ENCODE measurements at places on chromosomes 4 and X.
A peak's percentile ranks its signal among the peaks of the same experiment; 100 is the strongest.

- no peak overlapping the region for H3K27ac ChIP-seq
- H3K36me3 ChIP-seq, result no peaks in the 10 kb centered on the region
- H3K4me1 ChIP-seq, result no peaks in the 10 kb centered on the region
- no peak for DNase-seq
- H3K4me3 ChIP-seq, result no peak overlapping the region
These were observed 6.5 kb downstream of the ZNF185 start for GRCh38 chrX:152904151-152905080.

- H3K4me3 ChIP-seq, result no peak overlapping the region
- no peak overlapping the region for H3K27ac ChIP-seq
- no peaks in the 10 kb centered on the region for H3K4me1 ChIP-seq
- no peak for DNase-seq
- H3K36me3 ChIP-seq, result no peaks in the 10 kb centered on the region
- H3K27me3 ChIP-seq, result no peaks in the 10 kb centered on the region
These were observed 68.7 kb downstream of the PAK3 start for GRCh38 chrX:111164728-111165127.

- peak overlapping the region; percentile 44 for H3K27ac ChIP-seq
- no peaks in the 10 kb centered on the region for H3K36me3 ChIP-seq
- no peaks in the 10 kb centered on the region for H3K27me3 ChIP-seq
- no peaks in the 10 kb centered on the region for H3K4me1 ChIP-seq
These were observed 745 bp downstream of the TRIM2 start for GRCh38 chr4:153204728-153205648.

DNA sequence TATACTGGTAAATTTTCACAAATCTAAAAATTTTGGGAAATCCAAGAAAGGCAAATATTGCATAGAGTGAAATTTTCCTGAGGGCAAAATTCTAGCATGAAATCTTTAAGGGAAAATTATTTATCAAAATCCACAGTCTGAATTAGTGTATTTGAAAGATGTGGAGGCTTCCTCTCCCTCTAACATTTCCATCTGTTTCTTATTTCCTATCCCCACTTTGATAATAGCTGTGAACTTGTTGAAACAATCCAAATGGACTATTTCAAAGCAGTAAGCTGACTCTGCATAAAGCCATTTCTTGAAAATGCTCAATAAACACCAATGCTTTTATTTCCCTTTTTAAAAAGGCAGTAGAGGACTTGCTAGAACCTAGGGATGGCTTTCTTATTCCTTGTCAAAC, 107.3 kb upstream of the PABPC4L start:
- DNase-seq, result no peak
- H3K4me1 ChIP-seq, result no peaks in the 10 kb centered on the region
- H3K27me3 ChIP-seq, result no peaks in the 10 kb centered on the region
- no peak overlapping the region for H3K4me3 ChIP-seq
- H3K36me3 ChIP-seq, result no peaks in the 10 kb centered on the region
- H3K27ac ChIP-seq, result no peak overlapping the region

DNA sequence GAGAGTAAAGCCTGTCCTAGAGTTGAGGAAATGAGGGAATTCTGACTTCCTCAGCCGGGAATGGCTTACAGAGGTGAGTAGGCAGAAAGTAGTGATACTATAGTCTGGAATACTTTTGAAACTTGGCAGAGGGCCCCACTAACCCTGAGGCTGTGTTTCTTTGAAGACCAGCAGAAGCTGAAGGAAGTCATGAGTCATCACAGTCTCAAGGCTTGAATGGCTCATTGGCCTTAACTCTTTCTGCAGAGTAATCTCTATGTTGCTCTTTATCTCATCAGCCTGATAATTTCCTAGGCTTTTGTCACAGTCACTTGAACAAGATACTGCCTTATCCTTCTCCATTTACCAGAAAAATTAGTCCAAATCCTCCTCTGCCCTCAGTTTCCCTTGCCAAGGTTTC, 80.8 kb downstream of the ANKRD50 start:
- no peaks in the 10 kb centered on the region for H3K36me3 ChIP-seq
- no peak overlapping the region for H3K4me3 ChIP-seq
- H3K27me3 ChIP-seq, result no peaks in the 10 kb centered on the region
- no peak for DNase-seq

Data from left lung (tissue), 14 donors.